Tibial nerve (tissue), 4 donors: ENCODE measurements at places on chromosomes 11 and 22.
A peak's percentile ranks its signal among the peaks of the same experiment; 100 is the strongest.

- no peak for DNase-seq
Measured at GRCh38 chr11:94782446-94782845, 14.3 kb downstream of the AMOTL1 start.

DNA sequence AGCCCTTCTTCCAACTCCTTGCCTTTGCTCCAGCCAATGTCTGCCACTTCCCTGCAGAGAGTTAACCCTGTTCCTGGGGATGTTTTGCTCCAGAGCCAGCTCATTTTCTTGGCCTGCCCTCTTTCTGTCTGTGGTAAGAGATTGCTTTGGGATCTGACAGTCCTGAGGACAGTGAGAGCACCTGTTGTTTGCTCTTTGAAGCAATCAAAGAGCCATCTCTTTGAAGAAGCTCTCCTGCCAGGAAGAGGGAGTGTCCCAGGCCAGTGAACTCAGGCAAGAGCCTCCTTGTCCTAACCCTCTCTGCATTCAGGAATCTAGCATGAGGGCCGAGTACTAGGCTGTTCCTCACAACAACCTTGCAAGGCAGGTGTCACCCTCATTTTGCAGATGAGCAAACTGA, 42.2 kb downstream of the TRAF6 start:
- no peak for DNase-seq

- peak; percentile 56 for DNase-seq
Measured at GRCh38 chr11:69642913-69643632, 2.1 kb downstream of the CCND1 start.

DNA sequence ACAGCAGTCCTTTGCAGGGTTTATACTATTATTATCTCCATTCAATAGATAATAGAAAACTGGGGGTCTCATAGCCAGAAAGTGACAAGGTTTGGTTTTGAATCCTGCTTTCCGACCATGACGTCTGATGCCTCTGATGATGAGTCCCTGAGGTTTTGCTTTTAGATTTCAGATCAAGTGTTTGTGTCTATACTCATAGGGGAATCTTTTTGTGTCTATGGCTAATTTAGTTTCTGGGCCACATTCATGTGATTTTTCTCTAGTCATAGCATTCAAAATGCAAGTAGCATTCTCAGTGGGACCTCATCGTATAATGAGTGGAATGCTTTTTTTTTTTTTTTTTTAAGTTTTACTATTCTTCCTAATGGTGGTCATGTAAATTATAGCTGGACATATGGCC, 72.9 kb downstream of the TNRC6B start:
- no peak for DNase-seq

GRCh38 chr11:119099711-119100110, 1.9 kb downstream of the DPAGT1 start:
- DNase-seq, result no peak

DNA sequence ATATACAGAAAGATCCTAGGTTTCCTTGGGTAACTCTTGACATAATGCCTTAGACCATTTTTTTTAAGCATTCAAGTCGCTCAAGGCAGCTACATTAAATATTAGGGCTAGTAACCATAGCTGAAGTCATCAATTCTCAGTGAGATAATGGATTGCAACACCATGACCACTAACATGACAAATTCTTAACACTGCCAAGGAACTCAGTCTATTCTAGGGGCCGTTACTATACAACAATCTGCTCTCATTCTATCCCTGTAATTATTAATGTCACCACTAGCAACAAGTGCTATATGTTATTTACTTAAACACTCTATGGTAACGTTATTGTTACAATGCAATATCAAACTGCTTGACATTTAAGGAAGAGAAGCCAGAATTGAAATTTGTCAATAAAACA, 3.2 kb upstream of the STK33 start:
- DNase-seq, result no peak

- DNase-seq, result no peak
Measured at GRCh38 chr11:72425053-72425980, 9.0 kb downstream of the CLPB start.

- DNase-seq, result no peak
Measured at GRCh38 chr11:69825941-69826340, 6.7 kb upstream of the FGF3 start.
